ENCODE measurements at places on chromosomes 3 and 15.

DNA sequence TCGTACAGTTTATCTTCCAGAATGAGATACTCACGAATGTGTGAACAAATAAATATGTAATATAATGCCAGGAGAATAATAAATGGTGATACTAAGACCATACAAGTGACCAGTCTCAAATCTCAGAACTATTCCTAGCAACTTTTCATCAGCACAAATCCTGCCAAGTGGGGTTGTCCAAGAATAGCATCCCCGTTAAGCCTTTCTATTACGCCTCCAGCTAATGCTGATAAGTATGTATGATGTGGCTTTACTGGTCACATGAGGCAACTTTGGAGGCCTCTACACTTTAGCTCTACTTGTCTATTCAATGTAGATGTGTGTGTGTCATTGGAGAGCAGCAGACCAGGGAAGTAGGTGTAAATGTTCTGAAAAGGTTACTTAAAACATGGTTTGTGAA lies 129.5 kb downstream of the KCNMB2 start:
- no peak for DNase-seq

- no peak for DNase-seq
Measured at GRCh38 chr3:15979495-15979894, 181.7 kb upstream of the ANKRD28 start.

- no peak for DNase-seq
Measured at GRCh38 chr3:75188962-75189361, 475.2 kb upstream of the FRG2C start.

DNA sequence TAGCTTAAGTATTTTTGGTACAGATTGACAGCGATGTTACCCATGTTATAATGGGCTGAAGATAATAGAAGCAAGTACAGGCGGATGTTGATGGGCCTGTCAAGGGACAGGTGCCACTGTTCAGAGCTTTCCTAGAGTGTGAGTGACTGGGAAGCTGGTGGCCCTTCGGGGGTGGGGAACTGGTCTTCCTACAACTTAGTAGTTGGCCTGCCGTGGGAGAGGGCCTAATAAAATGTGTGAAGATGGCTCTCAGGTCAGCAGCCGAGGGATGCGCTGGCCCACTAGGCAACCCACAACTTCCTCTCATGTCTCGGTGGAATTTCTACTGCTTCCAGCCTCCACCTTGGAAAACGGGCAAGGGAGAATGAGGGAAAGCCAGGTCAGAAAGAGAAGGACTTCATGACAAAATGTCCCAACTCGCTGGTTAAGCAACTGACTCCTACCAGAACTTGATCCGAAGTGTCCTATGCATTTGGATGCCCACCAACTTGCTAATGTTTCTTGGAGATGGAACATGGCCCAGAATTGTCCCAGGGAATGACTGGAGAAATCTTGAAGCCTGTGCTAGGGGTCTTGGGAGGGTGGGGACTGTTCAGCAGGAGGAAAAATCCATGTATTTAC lies 1.4 kb downstream of the GYG1 start:
- no peak for DNase-seq

GRCh38 chr15:43207024-43207423 lies 13.8 kb downstream of the EPB42 start:
- DNase-seq = no peak

GRCh38 chr3:54846119-54846518 lies 81.7 kb downstream of the LRTM1 start:
- no peak for DNase-seq

DNA sequence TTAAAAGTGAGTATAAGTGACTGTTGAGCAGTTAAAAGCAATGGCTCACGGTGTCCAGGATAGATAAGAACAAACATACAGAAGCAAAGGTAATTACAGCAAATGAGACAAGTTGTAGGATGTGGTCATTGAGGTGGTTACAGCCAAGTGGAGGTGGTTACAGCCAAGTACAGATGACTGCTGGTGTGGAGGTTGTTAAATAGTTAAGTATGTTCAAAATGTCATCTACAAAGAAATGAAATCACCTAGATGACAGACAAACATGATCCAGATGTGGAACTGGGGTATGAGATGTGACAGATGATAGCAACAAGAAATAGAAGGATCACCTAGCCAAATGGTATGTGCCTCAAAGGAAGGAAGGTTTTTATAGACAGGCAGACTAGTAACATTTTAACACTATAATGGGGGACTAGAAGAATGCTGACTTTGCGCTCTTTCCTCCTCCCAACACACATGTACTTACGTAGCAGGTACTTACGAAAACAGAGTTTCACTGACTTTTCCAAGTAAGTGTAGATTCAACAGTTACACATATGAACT lies 6.8 kb upstream of the ANKRD28 start:
- no peak for DNase-seq

- DNase-seq = no peak
Measured at GRCh38 chr15:55496716-55497115, 11.3 kb downstream of the DNAAF4 start.

GRCh38 chr15:74007820-74008371 lies 13.4 kb downstream of the PML start:
- no peak for DNase-seq
